ENCODE measurements at places on chromosomes 6 and 20. TPM values are rescaled to one million over a fixed set of nuclear protein-coding genes. Genes with fewer than 3 reads are reported as not detected.

The CCDC170 gene
- 0.44 TPM for total RNA-seq

The RIPOR2 gene
- total RNA-seq: 0.83 TPM

The TRAPPC3L gene
- total RNA-seq: 0.15 TPM

The CLVS2 gene
- under 0.01 TPM for total RNA-seq

The TMEM200A gene
- 44.5 TPM for total RNA-seq

The METTL24 gene
- 0.44 TPM for total RNA-seq

The SH3BGRL2 gene
- total RNA-seq: 3.1 TPM

The GNRH2 gene
- total RNA-seq: 0.50 TPM

The TGM3 gene
- total RNA-seq: under 0.01 TPM

The FOXA2 gene
- total RNA-seq: not detected

The MAS1 gene
- total RNA-seq: not detected

The CGA gene
- not detected for total RNA-seq

The NOX3 gene
- not detected for total RNA-seq

The NCOA5 gene
- 9.1 TPM for total RNA-seq

The B3GAT2 gene
- total RNA-seq: under 0.01 TPM

The KCNK5 gene
- not detected for total RNA-seq

The TDRD6 gene
- 0.17 TPM for total RNA-seq

The SLC24A3 gene
- total RNA-seq: not detected

Data from smooth muscle cell of trachea (primary cell).